ENCODE measurements at places on chromosomes 3 and 15.

DNA sequence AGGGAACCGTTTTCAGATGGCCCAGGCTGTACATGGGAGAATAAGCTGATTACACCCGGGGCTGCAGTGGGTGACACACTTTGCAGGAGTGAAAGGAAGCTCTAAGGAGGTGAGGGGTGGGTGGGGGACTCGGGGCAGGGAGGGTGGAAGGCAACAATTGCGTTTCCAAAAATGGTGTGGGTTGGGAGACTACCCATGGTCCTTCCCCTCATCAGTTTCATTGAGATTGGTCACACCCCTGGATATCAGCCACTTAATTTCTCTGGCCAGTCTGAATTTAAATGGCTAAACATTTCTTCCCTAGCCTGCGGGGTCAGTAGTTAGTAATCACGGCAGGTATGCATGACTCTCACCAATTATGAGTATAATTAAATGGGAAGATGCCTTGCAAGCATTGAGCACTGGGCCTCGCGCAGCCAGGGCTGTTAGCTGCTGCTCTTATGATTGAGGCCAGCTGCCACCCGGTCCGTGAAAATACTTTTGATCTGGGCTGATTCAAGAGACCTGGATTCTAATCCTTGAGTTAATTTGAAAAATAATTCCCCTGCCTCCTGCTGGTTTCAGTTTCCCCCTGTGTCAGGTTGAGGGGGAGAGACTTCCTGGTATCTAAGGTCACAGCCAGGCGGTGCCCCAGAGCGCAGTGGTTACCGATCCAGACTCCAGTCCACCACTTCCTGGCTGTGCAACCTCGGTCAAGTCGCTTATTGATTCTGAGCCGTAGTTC is 23.3 kb downstream of the SLC6A6 start:
- no peak for DNase-seq

DNA sequence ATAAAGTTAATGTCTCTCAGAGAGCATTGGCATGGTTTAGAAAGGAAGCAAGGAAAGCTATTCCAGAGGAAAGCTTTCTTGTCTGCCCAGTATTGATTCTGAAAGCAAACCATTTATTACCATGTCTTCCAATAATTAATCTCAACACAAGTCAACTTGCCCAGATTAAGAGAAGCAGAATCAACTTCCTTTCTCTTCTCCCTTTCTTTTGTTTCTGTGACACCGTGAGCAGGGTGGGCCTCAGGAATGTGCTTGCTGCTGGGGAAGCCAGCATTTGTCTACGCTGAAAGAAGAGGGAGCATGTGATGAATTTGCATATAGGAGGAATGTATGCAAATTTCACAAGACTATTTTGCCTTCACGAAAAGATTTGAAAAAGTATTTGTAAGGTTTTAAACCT is 368.6 kb upstream of the ROPN1 start:
- DNase-seq = no peak

DNA sequence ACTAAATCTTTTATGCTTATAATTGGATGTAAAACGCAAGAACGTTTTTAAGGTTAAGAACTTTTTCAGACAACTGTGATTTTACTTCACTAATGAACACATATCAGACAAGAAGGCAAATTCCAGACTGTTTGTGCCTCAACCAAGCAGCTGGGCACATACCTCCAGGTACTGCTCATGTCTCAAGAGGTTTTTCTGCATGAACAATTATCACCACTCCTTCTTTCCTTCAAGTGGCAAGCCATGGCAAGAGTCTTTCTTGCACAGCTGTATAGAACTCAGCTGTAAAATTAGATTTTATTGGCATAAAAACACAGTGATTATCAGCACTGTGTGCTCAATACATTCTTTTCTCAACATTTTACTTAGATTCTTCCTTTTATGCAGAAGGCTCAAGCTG is 64.3 kb downstream of the FNDC3B start:
- no peak for DNase-seq

- DNase-seq = no peak
Observed at GRCh38 chr3:72372161-72372560, 476.1 kb downstream of the SHQ1 start.

GRCh38 chr3:77885381-77885780 is 845.5 kb downstream of the ROBO2 start:
- no peak for DNase-seq

GRCh38 chr15:34951993-34952392 is 17.5 kb downstream of the AQR start:
- DNase-seq = peak; percentile 44

GRCh38 chr15:70708839-70709238 is 54.5 kb downstream of the UACA start:
- no peak for DNase-seq

GRCh38 chr3:123837858-123838257 is 46.3 kb downstream of the MYLK start:
- DNase-seq = no peak

GRCh38 chr3:53051929-53052328 is 6.1 kb upstream of the SFMBT1 start:
- DNase-seq = no peak

GRCh38 chr3:46624975-46625490 is 12.7 kb downstream of the FAM240A start:
- DNase-seq = no peak

- DNase-seq = no peak
Observed at GRCh38 chr15:58840048-58840447, 68.9 kb downstream of the MINDY2 start.

DNA sequence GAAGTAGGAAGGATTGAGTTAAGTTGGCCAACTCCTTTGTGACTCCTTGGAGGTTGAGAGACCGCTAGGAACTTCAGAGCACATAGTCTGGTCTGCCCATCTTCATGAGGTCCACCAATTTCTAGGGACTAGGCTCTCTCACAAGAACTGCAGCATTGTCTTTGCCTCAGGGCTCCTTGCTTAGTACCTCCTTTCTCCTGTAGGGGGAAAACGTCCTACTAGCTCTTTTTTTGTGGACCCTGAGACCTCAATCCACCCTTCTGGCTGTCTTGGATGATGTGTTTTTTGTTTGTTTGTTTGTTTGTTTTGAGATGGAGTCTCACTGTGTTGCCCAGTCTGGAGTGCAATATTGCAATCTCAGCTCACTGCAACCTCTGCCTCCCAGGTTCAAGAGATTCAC is 21.6 kb downstream of the REC114 start:
- DNase-seq = no peak

- DNase-seq = peak; percentile 42
Observed at GRCh38 chr15:50543556-50543955, 2.9 kb downstream of the USP50 start.

- DNase-seq = no peak
Observed at GRCh38 chr3:48989126-48989795, 780 bp upstream of the P4HTM start.

- no peak for DNase-seq
Observed at GRCh38 chr3:169410430-169410829, 253.1 kb downstream of the MECOM start.

DNA sequence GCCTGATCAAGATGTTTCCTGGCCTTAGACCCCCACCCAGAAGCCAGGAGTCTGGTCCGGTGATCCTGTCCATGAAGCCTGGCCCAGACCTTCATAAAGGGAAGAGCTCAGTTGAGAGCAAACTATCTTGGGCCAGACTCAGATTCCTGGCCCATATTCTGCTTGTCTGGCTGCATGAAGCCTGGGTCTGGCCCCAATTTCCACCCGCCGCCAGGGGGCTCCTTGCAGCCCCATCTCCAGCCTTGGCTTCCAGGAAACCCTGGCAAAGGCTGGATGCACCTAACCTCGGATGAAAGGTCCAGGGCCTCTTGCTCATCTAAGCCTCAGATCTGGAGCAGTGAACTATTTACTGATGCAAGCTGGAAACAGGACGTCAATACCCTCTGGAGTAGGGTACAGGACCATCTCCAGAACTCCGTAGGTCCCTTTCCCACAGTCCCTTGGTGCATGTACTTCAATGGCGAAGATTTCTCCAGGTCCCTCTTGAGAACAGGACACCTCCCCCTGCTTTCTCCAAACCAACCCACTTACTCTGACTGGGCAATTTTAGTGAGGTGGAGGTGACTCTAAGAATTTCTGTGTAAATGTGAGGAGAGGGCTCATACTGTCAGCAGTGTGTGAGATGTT is 5.6 kb downstream of the FOXL2 start:
- DNase-seq = no peak

DNA sequence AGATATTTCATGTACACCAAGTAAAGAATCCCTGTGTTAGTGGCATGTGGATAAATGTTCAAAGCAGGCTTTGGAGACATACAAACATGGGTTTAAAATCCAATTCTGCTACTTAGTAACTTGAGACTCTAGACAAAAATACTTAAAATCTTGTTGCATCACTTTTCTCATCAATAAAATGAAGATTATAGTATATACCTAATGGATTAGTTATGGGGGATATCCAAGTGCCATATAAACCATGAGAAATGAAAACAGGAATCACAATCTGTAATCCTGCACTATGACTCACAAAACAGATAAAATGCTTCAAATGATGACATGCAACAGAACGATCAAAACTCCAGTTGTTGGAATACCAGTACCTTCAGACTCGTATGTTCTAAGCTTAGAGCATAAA is 496.0 kb upstream of the RGMA start:
- DNase-seq = no peak

GRCh38 chr3:180391001-180391400 is 211.0 kb upstream of the TTC14 start:
- no peak for DNase-seq

DNA sequence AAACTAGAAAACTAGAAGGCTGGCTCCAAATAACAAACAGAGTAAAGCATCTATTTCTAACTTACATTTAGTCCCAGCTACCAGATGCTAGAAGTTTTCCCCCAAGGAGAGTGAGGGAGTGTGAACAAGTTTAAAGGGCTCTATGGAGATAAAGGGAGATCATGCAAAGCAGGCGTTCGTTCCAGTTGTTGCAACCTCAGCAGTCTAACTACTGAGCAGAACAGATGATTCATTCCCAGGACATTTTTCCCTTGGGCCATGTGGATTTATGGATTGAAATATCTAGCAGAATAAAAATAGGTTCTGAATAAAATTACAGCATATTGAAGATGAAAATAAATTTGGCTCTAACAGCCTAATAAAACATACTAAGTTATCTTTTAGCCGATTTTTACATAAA is 154.8 kb upstream of the TTC14 start:
- no peak for DNase-seq

GRCh38 chr3:189355115-189355480 is 183.3 kb downstream of the TPRG1 start:
- DNase-seq = no peak

DNA sequence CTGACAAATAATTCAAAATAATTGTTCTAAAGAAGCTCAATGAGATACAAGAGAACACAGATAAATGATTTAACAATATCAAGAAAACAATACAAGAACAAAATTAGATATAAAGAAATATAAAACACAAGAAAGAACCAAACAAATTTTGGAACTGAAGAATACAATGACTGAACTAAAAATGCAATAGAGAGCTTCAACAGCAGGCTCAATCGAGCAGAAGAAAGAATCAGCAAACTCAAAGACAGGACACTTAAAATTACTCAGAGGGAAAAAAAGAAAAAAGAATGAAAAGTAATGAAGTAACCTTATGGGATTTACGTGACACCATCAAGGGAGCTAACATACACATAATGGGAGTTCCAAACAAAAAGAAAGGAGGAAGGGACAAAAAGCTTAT is 32.1 kb downstream of the CCDC54 start:
- DNase-seq = no peak

GRCh38 chr3:20215636-20216035 is 29.6 kb upstream of the SGO1 start:
- no peak for DNase-seq

DNA sequence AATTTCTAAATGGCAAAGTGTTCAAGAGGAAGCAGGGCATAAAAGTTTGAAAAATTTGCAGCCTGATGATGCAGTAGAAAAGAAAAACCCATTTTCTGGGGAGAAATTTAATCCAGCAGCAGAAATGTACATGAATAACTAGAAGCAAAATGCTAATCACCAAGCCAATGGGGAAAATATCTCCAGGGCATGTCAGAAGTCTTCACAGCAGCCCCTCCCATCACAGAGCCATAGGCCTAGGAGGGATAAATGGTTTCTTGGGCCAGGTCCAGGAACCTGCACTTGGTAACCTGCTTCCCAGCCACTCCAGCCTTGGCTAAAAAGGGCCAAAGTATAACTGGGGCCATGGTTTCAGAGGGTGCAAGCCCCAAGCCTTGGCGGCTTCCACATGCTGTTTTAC is 22.6 kb downstream of the OSTN start:
- DNase-seq = no peak

DNA sequence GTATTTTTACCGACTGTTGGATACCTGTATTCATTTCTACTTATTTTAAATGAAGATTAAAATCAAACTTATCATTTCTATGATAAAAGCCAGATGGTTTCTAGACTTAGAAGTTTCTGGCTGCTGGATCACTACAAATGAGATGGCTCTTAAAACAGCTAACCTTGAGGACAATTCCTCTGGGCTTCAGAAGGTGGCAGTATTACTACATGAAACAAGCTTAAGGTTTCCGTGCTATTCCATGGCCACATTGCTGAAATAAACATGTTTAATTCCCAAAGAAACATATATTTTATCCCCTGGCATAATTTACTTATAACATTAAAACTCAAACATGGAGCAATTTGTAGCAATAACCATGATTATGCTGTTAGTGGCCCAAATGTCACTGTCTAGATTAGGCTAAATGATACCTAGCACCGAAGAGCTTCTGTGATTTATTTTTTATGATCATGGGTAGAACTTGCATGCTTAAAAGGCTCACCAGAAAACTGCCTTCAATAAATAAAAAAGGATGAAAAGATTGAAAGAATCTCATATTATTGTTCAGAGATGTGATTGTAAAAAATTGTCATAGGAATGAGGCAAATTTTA is 204.0 kb upstream of the NANOGP8 start:
- DNase-seq = peak; percentile 48

- DNase-seq = no peak
Observed at GRCh38 chr3:118229196-118229595, 805.5 kb downstream of the IGSF11 start.

- DNase-seq = no peak
Observed at GRCh38 chr3:138361561-138361971, 13.2 kb downstream of the MRAS start.

GRCh38 chr15:88564741-88565140 is 18.3 kb upstream of the DET1 start:
- DNase-seq = no peak

GRCh38 chr3:11346416-11346815 is 74.2 kb downstream of the ATG7 start:
- no peak for DNase-seq

DNA sequence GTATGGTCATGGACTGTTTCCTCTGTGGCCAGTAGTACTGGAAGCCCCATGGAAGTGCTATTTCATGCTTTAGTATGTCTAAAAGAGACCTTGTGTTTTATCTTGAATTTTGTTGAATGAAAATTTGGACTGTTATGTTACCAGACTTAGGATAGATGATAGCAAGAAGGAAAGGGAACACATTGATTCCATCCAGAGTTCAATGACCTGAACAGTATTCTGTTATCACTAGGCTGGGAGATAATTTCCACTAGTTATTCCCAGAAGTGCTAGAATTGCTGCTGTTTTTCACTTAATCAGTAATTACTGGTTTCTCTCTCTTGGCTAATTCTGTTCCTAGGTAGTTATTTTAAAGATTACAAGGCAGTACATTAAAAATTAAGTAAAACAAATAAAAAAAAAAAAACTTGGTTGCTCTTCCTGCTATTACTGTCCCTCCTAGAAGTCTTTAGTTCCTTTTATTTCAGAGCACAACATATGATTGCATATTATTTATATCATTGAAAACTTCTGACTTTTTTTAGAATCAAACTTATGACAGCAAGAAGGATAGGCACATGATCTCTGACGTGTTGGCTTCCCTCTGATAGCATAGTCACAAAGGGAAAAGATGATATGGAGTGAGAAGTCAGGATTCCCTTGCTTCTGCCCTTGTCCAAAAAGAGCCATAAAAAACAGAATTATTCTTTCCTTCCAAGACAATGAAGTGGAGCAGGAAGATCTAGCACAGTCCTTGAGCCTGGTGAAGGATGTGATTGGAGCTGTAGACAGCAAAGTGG is 72.2 kb downstream of the KLHL25 start:
- DNase-seq = no peak
